GM23338 (cell line): ENCODE measurements at places on chromosomes 2 and 18.

GRCh38 chr2:8662239-8662879, 19.5 kb upstream of the ID2 start:
- H3K36me3 ChIP-seq, result no peaks in the 10 kb centered on the region
- DNase-seq, result no peak
- H3K4me3 ChIP-seq, result no peak overlapping the region
- H3K27me3 ChIP-seq, result no peaks in the 10 kb centered on the region

GRCh38 chr2:183029219-183029618, 9.0 kb downstream of the NCKAP1 start:
- H3K36me3 ChIP-seq, result no peaks in the 10 kb centered on the region
- no peaks in the 10 kb centered on the region for H3K27me3 ChIP-seq
- DNase-seq, result no peak
- H3K4me3 ChIP-seq, result no peak overlapping the region

DNA sequence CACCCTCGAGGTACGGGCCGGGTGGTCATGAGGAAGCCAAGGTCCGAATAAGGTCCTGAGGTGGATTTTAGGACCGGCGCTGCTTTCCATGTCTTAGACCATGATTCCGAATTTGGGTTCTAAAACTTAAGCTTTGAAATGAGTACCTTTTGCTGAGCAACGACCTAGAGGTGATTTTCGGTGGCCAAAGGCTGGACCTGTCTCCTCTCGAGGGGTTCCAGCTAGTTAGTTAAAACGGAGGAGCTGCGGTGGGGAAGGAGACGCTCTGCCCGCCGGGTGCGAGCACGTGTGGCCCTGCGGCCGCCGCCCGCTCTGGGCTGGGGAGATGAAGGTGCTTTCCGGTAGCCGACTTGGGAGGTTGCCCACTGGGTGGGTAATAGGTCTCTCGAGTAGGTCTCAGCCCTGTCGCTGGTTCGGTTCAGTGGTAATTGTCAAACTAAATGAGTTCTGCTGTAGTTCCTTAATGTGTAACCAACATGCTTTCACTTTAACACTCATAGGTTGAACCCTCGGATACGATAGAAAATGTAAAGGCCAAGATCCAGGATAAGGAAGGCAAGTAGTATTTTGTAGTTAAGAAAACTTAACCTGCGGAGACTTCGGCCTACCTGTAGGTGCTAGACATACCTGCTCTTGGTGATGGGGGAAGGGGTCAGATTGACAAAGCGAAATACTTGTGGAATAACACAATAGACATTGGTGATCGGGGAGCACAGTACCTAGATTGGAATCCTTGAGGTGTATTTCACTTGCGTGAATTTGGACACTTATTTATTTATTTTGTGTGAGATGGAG, 572 bp downstream of the RPS27A start:
- H3K4me3 ChIP-seq, result peak overlapping the region; percentile 90
- peak overlapping the region; percentile 79 for H3K27ac ChIP-seq
- peaks cover 18% of the 10 kb centered on the region for H3K4me1 ChIP-seq
- H3K27me3 ChIP-seq, result no peaks in the 10 kb centered on the region

DNA sequence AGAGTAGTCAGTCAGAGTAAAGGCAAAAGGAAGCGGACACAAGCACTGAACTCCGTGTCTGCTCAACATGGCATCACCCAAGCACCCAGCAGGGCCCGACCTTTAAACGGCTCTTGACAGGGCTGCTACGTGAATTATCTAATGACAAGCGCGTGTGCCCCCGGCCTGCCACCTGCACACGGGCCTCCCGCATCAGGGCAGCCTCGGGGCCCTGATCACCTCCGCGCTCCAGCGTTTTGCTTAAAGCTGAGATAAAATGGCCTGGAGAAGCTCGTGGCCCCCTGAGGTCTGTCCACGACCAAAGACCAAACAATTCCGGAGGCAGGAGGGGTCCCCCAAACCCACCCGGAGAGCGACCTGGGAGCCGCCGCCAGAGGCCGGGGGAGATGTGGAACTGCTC, 376 bp downstream of the NDUFA10 start:
- H3K27me3 ChIP-seq, result no peaks in the 10 kb centered on the region
- H3K36me3 ChIP-seq, result peaks cover 12% of the 10 kb centered on the region; the same call in 1 of the 2 replicates
- H3K4me1 ChIP-seq, result peaks cover 13% of the 10 kb centered on the region
- peak; percentile 39 for DNase-seq
- peak overlapping the region; percentile 95 for H3K4me3 ChIP-seq

DNA sequence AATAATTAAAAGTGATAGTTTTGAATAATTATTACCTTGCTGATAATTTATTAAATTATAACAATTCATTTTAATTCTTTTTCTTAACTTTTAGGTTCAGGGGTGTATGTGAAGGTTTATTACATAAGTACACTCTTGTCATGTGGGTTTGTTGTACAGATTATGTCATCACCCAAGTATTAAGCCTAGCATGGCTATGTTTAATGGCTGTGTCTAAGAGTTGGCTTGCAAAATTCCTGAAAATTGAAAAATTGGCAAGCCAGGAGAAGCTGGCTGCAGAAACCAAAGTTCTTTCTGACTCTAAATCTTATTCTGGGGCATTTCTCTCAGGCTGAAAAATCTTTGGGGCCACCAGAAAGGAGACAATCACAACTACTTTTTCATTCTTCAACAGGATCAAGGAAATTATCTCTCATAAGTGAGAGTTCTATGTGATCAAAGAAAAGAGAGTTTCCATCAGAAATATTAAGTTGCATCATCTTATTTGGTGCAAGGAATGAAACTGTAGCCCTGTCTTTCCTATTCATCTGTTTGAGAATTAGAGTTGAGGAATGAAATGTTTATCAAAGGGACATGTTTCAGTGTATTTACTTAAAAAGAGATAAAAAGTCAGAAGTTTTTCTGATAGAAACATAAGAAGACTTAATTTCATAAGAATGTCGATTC, 412.1 kb upstream of the CDH2 start:
- peaks cover 6% of the 10 kb centered on the region; the same call in 1 of the 2 replicates for H3K4me1 ChIP-seq
- no peak overlapping the region for H3K27ac ChIP-seq
- H3K4me3 ChIP-seq, result no peak overlapping the region
- no peaks in the 10 kb centered on the region for H3K27me3 ChIP-seq

- no peaks in the 10 kb centered on the region for H3K27me3 ChIP-seq
- H3K27ac ChIP-seq, result no peak overlapping the region
- H3K36me3 ChIP-seq, result no peaks in the 10 kb centered on the region
- no peaks in the 10 kb centered on the region for H3K4me1 ChIP-seq
- no peak for DNase-seq
These were observed 160.0 kb downstream of the RNF152 start for GRCh38 chr18:61732854-61733253.

- no peak overlapping the region for H3K27ac ChIP-seq
- no peaks in the 10 kb centered on the region for H3K27me3 ChIP-seq
- no peaks in the 10 kb centered on the region for H3K36me3 ChIP-seq
- DNase-seq, result no peak
- peaks cover 25% of the 10 kb centered on the region for H3K4me1 ChIP-seq
These were observed 16.9 kb upstream of the DAPL1 start for GRCh38 chr2:158778243-158778642.

- H3K4me1 ChIP-seq, result no peaks in the 10 kb centered on the region
- no peak for DNase-seq
- no peaks in the 10 kb centered on the region; the same call in 1 of the 2 replicates for H3K36me3 ChIP-seq
These were observed 39.3 kb upstream of the ITSN2 start for GRCh38 chr2:24399434-24400206.

- no peaks in the 10 kb centered on the region for H3K36me3 ChIP-seq
- no peaks in the 10 kb centered on the region for H3K27me3 ChIP-seq
- H3K4me1 ChIP-seq, result no peaks in the 10 kb centered on the region
- no peak overlapping the region for H3K4me3 ChIP-seq
These were observed 151.9 kb downstream of the EPHA4 start for GRCh38 chr2:221420245-221420644.

DNA sequence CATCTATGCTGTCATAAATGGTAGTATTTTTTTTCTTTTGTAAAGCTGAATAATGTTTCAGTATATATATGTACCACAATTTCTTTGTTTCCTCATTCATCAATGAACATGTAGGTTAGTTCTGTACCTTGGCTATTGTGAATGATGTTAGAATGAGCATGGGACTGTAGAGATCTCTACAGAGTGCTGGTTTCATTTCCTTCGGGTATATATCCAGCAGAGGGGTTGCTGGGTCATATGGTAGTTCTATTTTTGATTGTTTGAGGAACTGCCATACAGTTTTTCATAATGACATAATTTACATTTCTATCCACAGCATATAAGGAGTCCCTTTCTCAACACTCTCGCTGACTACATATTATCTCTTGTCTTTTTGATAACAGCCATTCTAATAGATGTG, 243.5 kb downstream of the CDH7 start:
- DNase-seq, result no peak
- no peaks in the 10 kb centered on the region for H3K27me3 ChIP-seq

GRCh38 chr2:20953146-20953824, 90.6 kb downstream of the APOB start:
- no peaks in the 10 kb centered on the region for H3K36me3 ChIP-seq
- no peaks in the 10 kb centered on the region for H3K4me1 ChIP-seq
- H3K27me3 ChIP-seq, result no peaks in the 10 kb centered on the region
- no peak overlapping the region for H3K27ac ChIP-seq

DNA sequence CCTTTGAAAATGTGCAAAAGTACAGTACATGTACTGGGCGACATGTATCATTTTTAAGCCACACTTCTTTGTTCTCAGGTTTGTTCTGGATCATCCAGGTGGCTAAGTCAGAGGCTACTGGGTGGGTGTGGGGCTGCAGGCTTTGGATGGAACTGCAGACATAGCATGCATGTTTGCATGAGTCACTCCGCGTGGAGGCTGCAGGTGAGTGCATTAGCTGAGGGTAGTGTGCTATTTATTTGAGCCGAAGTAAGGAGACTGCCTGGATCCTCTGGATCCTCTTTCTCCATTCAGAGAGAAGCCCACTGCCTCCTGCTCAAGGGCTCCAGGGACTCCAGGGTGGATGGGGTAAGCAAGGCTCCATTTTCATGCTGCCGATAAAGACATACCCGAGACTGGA, 9.4 kb upstream of the NEURL3 start:
- H3K27ac ChIP-seq, result no peak overlapping the region
- H3K27me3 ChIP-seq, result no peaks in the 10 kb centered on the region
- peaks cover 3% of the 10 kb centered on the region; the same call in 1 of the 2 replicates for H3K4me1 ChIP-seq

DNA sequence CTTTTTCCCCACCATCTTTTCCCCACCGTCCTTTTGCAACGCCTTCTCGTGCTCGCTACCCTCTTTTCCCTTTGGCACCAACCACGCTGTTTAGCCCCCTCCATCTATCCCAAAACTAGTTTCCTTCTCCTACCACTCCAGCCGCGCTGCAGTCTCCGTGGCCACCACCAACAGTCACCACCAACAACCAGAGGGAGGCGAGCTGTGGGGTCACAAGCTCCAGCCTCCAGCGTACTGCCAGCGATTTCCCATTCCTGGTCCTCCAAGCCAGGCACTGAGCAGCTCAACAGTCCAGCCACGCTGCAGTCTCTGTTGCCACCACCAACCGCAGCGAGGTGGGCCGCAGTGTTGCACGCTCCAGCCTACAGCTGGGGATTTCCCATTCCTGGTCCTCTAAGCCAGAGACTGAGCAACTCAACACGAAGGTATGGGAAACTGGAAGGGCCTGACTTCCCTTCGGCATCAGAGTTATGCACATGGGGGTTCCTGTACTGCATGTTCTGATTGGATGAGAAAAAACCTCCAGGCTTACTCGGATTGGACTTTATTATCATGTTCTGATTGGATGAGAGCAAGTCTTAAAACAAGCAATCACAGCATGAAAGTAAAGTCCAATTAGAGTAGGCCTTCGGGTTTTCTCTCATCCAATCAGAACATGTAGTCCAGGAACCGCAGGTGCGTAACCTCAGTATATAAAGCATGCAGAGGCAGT, 42.3 kb upstream of the IMP4 start:
- H3K36me3 ChIP-seq, result no peaks in the 10 kb centered on the region
- no peaks in the 10 kb centered on the region for H3K4me1 ChIP-seq
- H3K27me3 ChIP-seq, result no peaks in the 10 kb centered on the region

GRCh38 chr18:21686282-21687105, 18.1 kb downstream of the ABHD3 start:
- H3K27me3 ChIP-seq, result no peaks in the 10 kb centered on the region
- no peak overlapping the region for H3K4me3 ChIP-seq
- H3K4me1 ChIP-seq, result peaks cover 10% of the 10 kb centered on the region
- no peak overlapping the region for H3K27ac ChIP-seq

GRCh38 chr2:53098696-53099078, 668.9 kb upstream of the CHAC2 start:
- no peaks in the 10 kb centered on the region for H3K36me3 ChIP-seq
- no peak for DNase-seq
- no peak overlapping the region for H3K4me3 ChIP-seq
- no peaks in the 10 kb centered on the region for H3K27me3 ChIP-seq
- H3K4me1 ChIP-seq, result peaks cover under 1% of the 10 kb centered on the region; the same call in 1 of the 2 replicates
- no peak overlapping the region for H3K27ac ChIP-seq

DNA sequence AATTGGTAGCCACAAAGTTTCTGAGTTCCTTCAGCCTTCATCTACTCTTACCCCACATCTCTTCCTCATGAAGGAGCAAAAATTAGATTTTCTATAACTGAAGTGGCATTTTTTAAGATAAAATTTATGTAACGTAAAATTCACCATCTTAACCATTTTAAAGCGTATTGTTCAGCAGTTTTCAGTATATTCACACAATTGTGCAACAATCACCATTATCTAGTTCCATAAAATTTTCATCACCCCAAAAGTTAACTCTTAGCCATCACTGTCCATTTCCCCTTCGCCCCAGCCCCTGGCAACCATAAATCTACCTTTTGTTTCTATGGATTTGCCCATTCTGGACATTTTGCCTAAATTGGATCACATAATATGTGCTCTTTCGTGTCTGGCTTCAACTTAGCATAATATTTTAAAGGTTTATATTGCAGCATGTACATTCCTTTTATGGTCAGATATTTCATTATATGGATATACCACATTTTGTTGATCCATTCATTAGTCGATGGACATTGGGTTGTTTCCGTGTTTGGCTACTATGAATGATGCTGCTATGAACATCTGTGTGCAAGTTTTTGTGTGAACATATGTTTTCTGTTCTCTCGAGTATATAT, 44.6 kb downstream of the ATIC start:
- H3K27ac ChIP-seq, result no peak overlapping the region
- peaks cover 11% of the 10 kb centered on the region; the same call in 1 of the 2 replicates for H3K36me3 ChIP-seq
- no peak overlapping the region for H3K4me3 ChIP-seq
- DNase-seq, result no peak
- no peaks in the 10 kb centered on the region for H3K4me1 ChIP-seq

- H3K4me1 ChIP-seq, result no peaks in the 10 kb centered on the region
- H3K27me3 ChIP-seq, result no peaks in the 10 kb centered on the region
- no peak overlapping the region for H3K4me3 ChIP-seq
- DNase-seq, result no peak
- H3K36me3 ChIP-seq, result peaks cover 4% of the 10 kb centered on the region
These were observed 10.5 kb upstream of the ZNF513 start for GRCh38 chr2:27390822-27391679.

DNA sequence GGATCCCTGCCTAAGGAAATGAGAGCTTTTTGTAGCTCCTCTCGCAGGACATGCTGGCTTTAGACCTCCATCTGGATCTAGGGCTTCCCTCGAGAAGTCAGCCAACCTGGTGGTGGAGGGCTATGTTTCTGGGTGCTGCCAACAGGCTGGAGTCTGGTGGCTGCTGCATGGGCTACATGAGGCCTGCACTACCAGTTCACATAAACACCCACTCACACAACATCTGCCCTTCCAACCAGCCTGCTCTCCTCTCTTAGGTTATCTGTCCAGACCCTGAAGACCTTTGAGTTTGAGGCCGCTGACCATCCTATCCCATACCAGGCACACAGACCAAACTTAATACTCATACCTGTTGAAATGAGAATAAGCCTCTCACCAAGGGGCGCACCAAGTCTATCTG, 51.4 kb upstream of the SMAD2 start:
- H3K27me3 ChIP-seq, result no peaks in the 10 kb centered on the region
- H3K36me3 ChIP-seq, result no peaks in the 10 kb centered on the region
- H3K4me1 ChIP-seq, result peaks cover 17% of the 10 kb centered on the region; the same call in 1 of the 2 replicates

GRCh38 chr2:675982-676646, 1.1 kb downstream of the TMEM18 start:
- no peak overlapping the region; the same call in 1 of the 2 replicates for H3K27ac ChIP-seq
- H3K27me3 ChIP-seq, result no peaks in the 10 kb centered on the region
- peak; percentile 79 for DNase-seq
- peaks cover 15% of the 10 kb centered on the region for H3K4me1 ChIP-seq
